ENCODE measurements at places on chromosomes 12 and 14.

- DNase-seq, result no peak
Measured at GRCh38 chr14:99810559-99810874, 17.3 kb downstream of the EML1 start.

DNA sequence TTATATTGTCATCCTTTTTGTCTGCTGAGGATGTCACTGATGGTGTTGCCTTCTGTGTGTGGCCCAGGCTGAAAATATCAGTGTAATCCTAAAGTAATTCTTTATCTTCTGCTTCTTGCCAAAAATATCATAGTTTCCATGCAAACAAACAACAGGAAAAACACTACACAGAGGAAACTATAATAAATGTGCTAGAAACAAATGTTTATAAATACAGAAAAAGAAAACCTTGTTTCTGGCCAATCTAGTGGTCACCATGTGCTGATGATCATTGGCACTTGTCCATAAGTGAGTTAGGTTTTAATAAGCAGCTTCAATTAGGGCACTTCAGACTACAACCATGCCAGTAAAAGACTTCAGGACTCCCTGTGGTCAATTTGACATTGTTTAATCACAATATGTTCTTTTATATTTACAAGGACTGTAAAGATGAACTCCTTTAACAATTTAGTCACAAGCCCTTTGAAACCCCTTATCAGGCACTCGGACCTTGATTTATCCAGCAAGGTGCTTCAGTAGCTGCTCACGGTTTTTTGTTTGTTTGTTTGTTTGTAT is 124.8 kb downstream of the TMTC3 start:
- DNase-seq, result no peak

DNA sequence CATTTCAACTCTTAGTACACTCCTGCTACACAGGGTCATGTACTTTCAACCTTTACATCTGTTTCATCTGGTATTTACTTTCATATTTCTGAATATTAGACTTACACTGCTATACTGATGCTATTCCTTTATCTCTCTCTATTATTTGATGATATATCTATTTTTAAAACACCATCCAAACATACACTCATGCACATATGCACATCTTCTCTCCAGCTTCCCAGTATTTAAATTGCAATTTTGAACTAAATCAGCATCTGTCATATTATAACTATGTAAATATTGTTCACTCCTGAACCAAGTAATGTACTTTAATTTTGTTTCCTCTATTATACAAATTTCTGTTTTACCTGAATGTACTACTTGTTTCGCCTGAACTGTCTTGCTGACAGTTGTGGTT is 293.6 kb upstream of the FLRT2 start:
- no peak for DNase-seq

- no peak for DNase-seq
Measured at GRCh38 chr14:78970677-78971076, 800.5 kb downstream of the NRXN3 start.

DNA sequence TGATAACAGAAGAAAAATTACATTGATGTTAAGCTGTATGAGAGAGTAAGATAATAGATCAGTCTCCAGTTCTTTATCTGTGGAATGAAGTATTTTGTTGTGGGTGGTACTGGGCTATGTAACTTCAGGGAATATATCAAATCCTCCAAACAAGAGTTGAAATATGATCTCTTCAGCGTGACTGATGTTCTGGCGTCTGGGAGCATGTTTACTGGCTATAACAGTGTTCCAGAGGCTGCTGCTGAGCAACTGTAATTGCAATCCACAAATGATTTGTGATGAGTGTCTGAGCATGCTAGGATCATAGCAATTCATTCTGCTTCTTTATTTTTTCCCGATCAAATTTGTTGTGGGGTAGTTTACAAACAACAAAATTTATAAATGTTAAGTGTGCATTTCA is 18.6 kb upstream of the CCDC198 start:
- DNase-seq, result no peak

- DNase-seq, result no peak
Measured at GRCh38 chr12:123950476-123951349, 21.9 kb downstream of the CCDC92 start.

DNA sequence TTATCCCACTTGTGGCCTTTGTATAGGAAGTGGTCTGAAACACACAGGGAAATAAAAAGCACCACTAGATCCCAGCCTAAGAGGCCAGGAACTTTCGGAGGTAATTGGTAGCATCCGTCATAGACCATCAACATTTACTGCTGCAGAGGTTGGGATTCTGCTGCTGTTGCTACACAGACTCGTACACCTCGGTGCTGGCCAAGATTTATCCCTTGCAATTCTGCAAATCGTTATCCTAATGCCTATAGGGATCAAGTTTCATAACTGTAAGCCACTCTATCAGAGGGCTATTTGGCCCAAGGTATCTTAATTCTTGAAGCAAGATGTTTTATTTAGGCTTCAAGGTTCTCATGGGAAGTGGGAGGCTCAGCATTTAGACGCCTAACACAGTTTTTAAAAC is 913.6 kb downstream of the GALC start:
- DNase-seq, result no peak

DNA sequence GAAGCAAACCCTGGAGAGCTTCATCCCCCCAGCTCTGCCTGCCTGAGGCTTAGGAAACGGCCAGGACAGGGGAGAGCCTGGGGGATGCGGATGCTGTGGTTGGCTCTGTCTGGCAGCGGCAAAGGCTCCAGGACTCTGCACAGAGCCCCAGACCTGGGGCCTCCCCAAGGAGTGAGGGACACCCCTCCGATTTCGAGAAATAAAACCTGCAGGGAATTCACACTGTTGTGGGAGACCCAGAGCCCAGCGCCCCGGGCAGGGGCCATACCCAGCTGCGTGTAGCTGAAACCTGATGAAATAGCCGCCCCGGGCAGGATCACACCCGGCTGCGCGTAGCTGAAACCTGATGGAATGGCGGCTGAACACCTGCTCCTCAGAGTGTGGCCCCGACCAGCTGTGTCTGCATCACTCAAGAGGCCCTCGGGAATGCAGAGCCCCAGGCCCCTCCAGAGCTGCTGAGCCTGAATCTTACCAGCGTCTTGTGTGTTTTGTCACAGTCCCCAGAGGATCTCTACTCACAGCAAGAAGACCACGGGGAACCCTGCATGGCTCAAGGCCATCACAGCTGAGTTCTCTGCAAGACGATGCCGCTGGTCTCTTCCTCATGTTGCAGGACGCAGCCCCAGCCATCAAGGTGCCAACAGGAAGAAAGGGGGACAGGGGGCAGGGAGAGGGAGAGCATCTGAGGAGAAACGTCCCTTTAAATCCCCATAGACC is 46.5 kb upstream of the GALNT9 start:
- DNase-seq, result no peak

DNA sequence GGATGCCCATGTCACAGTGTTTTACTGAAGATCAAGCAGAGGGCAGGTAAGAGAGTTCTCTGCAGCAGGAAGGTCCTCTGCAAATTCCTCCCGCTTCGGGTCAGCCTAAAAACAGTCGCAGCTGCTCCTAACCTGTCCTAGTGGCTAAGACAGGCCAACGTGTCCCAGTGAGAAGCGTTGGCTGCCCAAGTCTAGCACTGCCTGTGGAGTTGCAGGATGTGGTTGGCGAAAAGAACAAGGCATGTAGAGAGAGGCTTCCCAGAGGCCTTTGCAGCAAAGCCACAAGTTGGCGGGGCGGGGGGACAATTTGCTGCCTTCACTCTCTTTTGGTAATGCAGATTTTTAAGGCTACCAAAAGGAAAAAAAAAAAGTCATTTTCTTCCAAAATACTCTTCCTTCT is 340.1 kb downstream of the BCL11B start:
- peak; percentile 31 for DNase-seq

- no peak for DNase-seq
Measured at GRCh38 chr14:74514471-74514941, 20.9 kb downstream of the ISCA2 start.

GRCh38 chr12:132942611-132943010 is 13.5 kb downstream of the ZNF605 start:
- DNase-seq, result no peak

DNA sequence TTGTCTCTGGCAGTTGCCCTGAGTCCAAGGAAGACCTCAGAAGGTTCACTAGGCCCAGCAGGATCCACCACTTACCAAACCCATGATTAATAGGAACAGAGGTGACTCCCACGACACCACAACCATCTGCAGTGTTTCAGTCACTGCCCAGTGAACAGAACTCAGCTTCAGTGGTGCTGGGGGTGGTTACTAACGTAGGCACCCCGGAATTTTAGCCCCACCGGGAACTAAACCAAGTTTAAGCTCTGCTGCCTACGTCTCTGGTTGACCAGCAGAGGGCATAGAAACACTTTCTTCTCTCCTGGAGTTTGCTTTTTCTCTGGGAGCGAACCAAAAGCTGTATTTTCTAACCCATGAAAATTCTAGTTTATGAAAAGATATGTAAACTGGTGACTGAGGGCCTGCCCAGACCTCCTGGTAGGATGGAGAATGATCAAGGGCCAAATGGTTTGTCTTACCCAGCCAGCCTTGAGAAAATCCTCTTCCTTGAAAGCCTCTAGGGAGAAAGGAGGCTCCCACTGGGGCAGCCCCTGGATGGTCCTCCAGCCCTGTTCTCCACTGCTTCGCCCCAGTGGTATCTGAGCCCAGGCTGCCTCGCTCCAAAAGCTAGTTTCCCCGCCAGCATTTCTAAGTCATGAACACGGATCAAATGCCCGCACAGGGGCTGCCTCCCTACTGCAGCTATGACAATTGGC is 379.8 kb downstream of the DPF3 start:
- no peak for DNase-seq

- no peak for DNase-seq
Measured at GRCh38 chr12:91099341-91099740, 12.0 kb downstream of the LUM start.

DNA sequence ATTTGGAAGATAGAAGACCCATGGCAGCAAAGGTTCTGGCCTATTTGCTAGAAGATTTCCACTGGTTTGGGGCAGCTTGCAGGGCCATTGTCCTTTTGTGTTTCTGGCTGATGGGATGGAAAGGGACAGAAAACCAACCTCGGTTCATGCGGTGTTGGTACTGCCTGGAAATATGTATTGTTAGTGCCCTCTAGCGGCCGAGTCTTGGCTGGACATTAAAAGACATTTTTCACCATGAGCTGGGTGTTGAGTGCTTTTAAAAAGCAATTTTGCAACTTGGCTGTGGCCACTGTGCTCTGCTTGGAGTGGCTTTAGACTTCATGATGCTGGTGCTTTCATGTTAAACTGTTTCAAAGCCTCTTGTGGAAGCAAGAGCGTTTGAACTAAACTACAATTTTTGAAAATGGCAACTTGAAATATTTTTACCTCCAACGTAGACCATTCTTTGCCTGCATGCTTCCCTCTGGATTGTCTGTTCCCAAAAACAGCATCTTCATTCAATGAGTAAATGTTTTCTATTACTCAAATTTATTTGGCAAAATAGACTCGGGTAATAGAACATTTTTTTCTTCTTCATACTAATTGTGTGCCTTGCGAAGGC is 102.7 kb upstream of the TBX5 start:
- peak; percentile 31 for DNase-seq

GRCh38 chr12:12671850-12672660 is 23.9 kb downstream of the GPR19 start:
- no peak for DNase-seq

- no peak for DNase-seq
Measured at GRCh38 chr14:101849125-101849524, 87.6 kb downstream of the PPP2R5C start.

GRCh38 chr12:80056845-80057244 is 42.5 kb upstream of the OTOGL start:
- DNase-seq, result no peak

- no peak for DNase-seq
Measured at GRCh38 chr12:71191509-71192196, 33.9 kb upstream of the TSPAN8 start.

- no peak for DNase-seq
Measured at GRCh38 chr14:75202657-75203056, 26.2 kb upstream of the TMED10 start.

DNA sequence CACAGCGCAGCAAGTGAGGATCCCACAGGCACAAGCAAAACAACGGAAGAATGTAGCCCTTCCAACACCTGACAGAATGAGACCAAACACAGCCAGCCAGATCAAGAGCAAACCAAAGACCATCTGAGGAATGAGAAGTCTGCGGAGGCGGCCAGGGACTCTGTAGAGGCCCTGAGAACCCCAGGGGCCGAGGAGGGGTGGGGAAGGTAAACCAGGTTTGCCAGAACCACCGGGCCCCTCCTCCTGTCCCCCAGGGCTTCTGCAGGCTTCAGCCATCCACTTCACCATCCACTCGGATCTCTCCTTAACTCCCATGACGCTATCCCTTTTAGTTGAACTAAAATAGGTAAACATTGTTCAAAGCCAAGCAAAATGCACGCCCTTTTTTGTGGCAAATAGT is 37.4 kb downstream of the ZCRB1 start:
- no peak for DNase-seq

DNA sequence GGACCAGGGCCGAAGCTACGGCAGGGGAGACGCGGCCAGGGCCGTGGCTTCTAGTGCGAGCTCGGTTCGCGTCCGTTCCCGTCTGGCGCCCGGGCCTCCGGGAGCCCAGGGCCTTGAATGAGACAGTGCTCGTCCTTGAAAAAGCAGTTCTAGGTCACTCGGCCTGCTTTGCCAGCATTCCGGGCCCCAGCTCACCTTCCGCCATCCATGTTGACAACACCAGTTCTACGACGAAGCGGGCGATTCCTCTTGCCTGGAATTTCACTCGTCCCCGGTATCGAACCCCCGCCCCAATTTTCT is 4.5 kb downstream of the OR10AD1 start:
- DNase-seq, result no peak

DNA sequence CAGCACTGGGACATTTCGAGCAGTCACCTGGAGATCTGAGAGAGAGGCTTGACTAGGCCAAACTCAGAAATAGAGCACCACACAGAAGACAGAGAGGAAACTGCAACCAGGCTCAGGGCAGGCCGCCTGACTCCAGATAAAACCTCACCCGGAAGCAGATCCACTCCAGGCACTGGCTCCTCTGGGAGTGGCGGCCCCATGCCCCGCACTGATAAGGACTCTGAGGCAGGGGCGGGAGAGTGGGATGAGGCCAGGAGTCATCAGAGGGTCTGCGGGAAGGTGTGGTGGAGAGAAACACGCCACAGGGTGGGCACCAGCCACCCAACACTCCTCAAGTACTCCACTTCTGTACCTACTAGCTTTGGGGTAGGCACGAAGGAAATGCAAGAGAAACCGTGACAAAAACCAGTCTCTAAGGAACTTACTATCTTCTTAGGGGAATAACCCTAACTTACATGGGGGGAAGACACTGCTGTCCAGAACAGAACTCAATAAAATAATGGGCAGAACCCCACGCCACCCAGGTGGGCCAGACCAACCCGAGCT is 71.3 kb downstream of the CHGA start:
- no peak for DNase-seq
